Naive B cell (primary cell): ENCODE measurements at places on chromosomes 11 and 22.

- no peak for DNase-seq
Measured at GRCh38 chr11:74683279-74683871, 47.9 kb downstream of the CHRDL2 start.

DNA sequence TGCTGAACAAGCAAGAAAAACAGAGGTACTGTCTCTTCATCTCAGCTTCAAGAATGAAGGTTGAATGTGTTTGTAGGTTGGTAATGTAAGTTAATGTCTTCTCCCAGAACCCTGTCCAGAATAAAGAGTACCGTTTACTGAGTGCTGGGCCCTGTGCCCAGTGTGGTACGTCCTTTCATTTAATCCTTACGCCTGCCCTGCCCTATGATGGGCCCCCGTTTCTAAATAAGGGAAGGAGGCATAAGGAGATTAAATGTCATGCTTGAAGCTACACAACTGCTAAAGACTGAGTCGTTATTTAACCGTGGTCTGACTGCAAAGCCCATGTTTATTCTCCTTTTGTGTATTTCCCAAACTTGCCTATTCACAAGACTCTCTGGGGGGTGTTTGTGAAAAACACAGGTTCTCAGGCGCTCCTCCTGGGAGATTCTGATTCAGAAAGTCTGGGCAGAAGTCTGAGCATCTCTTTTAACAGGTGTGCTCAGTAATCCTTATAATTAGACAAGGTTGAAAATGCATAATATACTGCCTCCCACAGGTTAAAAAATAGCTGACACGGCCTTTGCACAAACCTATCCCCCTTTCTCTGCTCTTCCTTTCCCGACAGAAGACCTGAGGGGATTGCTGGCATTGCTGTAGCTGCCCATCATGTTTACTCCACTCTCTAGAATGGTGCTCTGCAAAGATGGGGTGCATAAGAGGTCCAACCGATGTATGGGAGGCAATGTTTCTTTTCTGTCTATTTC, 56.3 kb upstream of the ZBTB44 start:
- no peak for DNase-seq

GRCh38 chr11:47340980-47341775, 11.3 kb downstream of the MYBPC3 start:
- DNase-seq: no peak

DNA sequence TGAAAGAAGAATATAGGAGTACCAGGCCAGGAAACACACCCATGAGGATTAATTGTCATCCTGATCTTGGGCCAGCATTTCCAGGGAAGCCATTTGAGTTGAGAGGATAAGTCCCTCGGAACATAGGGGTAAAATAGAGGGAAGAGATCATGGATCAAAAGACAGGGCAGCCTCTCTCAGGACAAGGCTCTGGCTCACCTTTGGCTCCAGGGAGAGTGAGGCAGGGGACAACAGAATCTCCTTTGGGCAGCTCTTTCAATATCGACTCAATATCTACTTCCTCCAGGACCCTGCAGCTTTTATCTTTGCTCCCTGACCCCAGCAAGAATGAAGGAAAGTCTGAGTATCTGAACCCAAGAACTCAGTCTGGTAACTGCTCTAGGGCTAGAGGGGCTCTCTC, at the start of gene OR2AG1:
Gene OR2AG1 (plus strand): TSS at position 301 of the 400 bp plus-strand sequence. CDS start 2,018 bp downstream, outside the sequence.
- DNase-seq: no peak

DNA sequence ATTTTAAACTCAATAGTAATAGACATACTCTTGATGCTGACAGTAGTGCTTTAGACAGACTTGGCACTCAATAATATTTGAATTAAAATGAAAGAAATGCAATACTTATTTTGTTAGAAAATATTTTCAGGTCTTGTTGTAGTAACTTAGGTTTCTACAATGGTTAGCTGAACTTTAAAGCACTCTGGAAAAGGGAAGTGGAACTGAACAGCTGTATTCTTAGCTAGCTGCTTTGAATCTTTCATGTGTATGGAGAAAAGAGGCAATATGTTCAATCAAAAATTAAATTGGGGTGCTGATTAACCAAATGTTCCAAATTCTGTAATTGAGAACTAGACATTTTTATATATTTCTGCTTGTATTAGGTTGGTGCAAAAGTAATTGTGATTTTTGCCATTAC, 517.9 kb upstream of the RAG2 start:
- DNase-seq: no peak

DNA sequence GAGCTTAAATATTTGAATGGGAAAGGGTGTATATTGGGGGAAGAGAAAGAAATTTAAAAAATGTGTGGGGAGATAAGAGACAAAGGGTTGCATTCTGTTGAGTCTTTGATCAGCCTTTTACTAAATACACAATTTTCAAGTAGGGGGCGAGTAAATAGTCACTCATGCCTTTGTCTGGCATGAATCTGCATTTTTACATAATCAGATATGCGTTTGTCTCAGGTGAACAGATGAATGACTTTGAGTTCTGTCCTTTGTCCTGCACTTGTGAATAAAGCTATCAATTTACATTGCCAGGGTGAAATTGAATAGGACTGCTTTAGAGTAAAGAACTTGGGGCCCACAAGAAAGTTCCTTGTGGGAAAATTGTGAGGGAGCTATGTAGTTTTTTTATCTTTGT, 523.6 kb upstream of the LUZP2 start:
- DNase-seq: no peak
